ENCODE measurements at places on chromosomes 2 and 18.

GRCh38 chr2:29776406-29776805 lies 145.0 kb downstream of the ALK start:
- DNase-seq: no peak

DNA sequence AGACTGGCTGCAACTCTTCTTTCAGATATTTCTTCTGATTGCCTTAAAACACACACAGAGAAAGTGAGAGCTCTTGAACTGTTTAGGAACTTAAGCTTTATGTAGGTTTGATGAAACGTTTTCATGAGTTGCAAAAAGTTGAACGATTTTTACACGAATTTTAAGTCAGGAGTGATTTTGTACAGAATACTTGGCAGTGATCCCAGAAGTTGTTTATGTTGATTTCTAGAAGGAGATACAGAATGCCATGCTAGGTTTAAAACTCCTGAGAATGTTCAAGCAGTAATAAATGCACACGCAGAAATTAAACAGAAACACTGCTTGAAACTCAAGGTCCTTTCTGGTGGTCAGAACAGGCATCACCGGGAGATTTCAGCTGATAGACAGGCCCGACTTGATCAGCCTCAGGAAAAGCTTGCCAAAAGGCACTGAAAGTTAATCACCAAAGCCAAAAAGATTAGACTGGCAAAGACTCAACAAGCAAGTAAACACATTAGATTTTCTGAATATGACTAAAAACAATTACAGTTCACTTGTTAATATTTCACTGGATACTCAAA lies 123.1 kb downstream of the SOCS6 start:
- no peak for DNase-seq

- DNase-seq: no peak
These were observed 240.9 kb upstream of the ZNF521 start for GRCh38 chr18:25592804-25593360.

DNA sequence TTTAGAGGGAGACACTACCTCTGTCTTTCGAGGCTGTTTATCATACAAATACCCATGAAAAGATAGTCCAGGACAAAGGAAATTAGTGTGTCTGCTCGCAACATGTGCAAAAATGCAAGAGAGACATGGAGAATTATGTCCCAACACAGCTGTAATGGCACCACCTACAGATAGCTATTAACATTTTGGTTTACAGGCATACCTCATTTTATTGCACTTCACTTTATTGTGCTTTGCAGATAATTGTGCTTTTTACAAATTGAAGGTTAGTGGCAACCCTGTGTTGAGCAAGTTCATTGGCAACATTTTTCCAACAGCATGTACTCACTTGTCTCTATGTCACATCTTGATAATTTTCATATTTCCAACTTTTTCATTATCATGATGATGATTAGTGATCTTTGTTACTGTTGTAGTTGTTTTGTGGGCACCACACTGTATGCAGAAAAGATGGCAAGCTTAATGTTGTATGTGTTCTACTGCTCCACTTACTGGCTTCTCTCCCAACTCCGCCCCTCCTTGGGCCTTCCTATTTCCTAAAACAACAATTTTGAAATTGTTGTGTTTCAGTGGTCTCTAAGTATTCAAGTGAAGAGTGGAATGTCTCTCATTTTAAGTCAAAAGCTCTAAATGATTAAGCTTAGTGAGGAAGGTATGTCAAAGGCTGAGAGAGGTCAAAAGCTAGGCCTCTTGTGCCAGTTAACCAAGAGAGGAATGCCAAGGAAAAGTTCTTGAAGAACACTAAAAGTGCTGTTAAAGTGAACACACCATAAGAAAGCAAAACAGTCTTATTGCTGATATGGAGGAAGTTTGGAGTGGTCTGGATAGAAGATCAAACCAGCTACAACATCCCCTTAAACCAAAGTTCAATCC lies 52.0 kb downstream of the ANKRD12 start:
- no peak for DNase-seq

GRCh38 chr2:165618806-165619205 lies 149.3 kb downstream of the CSRNP3 start:
- no peak for DNase-seq

DNA sequence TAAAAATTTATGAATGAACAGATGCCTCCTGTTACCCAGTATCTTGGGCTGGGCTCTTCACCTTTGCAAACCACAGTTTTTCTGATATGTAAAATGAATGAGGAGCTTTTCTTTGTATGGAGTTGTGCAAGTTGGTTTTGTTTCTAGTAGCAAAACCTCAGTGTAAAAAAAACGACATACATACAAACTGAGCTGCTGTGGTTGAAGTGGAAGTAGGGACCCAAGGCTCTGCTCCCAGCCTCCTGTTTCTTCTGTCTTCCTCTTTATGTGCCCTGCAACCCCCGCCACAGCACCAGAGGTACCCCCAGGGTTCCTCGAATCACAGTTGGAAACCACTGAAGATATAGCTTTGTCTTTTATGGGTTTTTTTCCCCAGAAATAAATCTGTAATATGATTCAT lies 118.1 kb downstream of the MYO1B start:
- no peak for DNase-seq

DNA sequence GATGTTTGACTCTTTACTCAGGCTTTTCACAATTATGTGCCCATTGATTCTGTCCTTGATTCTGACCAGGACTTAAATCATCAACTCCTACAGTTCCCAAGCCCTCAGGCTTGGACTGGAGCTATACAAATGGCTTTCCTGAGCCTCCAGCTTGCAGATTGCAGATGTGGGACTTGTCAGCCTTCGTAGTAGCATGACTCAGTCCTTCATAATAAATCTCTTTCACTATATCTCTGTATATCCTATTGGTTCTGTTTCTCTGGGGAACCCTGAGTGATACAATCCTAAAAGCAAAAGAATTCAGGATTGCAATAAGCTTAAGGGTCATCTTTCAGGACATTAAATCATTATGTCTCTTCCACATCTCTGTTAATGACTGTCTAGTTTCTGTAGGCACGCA lies 356.6 kb downstream of the RIT2 start:
- no peak for DNase-seq

- DNase-seq: no peak
These were observed 134.9 kb upstream of the CHAC2 start for GRCh38 chr2:53632714-53633113.

DNA sequence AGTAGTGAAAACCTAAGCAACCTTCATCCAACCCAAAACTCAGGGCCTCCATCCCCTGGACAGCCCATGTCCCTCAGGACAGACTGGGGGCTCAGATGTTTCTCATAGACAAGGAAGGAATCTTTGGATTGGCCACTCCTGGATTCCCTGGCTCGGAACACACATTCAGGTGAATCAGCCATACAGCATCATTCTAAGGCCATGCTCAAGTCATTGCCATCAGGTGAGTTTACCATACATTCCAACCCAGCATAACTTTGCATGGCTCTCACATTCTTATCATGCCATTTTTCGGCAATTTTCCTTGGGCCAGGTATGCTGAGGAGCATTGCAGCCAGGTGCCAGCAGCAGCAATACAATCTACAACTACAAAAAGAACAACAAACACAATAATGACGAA lies 34.6 kb upstream of the SERPINE2 start:
- DNase-seq: no peak

- peak; percentile 64 for DNase-seq
These were observed at the start of gene CREG2 for GRCh38 chr2:101387151-101387834. CREG2 (minus strand) TSS chr2:101387503; CDS start chr2:101387457, 46 bp downstream.

DNA sequence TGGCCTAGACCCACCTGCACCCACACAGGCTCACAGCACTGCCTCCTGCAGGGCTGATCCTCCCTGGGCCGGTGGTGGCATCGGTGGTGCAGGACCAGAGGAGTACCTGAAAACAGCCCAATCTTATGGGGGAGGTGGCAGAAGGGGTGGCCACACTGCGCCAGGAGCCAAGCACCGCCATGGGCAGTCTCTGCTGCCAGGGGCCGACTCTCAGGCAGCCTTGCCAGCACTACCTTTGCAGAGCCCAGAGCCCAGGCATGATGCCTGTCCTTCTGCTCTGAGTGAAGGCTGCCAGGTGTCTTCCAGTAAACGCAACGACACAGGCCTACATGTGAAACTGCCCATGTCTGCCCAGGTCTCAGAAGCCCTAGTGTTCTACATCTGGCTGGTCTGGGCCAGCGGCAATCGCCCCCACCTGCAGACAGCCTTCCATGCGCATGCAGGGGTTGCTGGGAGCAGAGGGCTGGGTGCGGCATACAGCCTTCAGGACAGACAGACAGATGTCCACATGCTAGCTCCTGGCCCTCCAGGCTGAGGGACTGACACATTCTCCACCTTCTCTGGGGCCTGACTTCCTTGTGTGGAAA lies 6.8 kb downstream of the HS6ST1 start:
- no peak for DNase-seq

DNA sequence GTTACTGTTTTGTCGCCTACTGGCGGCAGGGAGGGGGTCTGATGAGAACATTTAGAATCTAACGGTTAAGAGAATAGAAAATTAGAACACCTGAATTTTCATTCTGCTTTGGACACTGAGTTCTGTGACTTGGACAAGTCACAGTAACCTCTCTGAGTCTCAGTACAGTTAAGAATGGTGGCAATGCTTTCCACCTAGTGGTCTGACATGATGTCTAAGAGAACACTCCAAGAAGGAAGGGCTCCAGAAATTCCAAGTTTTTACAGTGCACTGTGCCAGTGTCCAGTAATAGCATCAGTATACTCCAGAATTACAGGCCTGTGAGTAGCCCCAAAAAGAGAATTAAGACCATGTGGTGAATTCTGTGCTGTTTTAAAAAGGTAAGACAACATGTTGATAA lies 174.1 kb upstream of the ZFP36L2 start:
- no peak for DNase-seq

DNA sequence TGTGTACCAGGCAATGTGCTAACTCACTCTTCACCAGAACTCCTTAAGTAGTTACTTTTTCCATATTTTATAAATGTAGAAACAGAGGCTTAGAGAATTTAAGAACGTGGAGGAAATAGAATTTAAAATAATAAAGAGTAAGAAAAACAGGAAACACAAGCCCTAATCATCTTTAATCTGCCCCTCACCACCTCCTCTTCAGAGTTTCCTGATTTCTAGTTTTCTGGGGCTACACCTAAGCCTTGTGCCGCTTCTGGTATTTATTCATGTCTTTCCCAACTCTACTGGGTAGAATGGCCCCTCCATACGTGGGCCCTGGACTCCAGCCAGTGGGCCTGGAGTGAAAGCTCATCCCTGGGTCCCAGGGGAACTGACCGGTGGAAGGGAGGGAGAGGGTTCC lies 85.4 kb downstream of the RTN4 start:
- DNase-seq: no peak

DNA sequence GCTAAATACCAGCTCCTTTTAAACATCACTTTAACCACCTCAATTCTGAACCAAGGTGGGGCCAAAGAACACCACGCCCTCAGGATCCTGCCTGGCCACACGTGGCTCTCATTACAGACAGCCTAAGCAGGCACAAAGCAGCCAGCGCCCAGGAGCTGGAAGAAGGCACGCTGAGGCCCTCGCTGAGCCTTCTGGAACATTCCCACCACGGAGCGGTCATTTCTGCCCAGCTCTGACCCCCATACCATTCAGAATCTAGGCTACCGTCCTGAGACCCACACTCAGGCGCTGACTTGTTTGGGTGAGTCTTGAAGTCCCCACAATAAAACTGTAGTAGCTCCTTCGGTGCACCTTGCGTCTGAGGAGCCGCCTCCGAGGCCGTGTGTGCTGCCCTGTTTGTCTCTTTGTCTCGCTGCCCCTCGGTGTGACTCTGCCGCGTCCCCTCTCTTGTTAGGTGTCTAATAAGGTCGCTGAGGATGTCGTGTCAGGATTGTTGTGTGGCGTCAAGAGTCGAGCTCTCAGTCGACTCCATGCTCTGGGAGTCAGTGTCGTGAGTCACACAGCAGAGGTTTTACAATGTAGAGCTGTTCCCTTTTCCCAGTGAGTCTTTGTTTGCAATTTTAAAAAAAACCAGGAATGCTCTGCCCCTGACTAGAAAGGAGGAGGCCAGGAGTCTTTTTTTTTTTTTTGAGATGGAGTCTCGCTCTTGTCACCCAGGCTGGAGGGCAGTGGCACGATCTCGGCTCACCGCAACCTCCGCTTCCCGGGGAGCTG lies 242.4 kb downstream of the KLHL29 start:
- no peak for DNase-seq

DNA sequence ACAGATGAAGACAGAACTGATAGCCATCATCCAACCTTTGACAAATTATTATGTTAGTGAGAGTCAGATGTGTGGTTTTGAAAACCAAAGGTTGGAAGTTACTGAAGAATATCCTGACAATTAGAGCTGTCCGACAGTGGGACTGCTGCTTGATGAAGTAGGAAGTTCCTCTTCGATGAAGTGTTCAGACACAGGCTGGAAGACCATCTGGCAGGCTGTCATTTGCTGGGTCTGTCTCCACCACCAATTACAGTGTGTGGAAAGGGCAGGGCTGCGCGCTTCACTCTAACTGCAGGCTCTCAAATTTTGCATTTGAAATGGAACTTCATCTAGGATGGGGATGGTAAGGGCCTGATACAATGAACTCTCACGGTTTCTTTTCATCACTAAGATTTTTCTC lies 313.8 kb downstream of the PIK3C3 start:
- DNase-seq: no peak

- no peak for DNase-seq
These were observed 66.1 kb upstream of the CDC42EP3 start for GRCh38 chr2:37737507-37737906.

GRCh38 chr18:58766946-58767345 lies 95.7 kb downstream of the MALT1 start:
- DNase-seq: no peak

DNA sequence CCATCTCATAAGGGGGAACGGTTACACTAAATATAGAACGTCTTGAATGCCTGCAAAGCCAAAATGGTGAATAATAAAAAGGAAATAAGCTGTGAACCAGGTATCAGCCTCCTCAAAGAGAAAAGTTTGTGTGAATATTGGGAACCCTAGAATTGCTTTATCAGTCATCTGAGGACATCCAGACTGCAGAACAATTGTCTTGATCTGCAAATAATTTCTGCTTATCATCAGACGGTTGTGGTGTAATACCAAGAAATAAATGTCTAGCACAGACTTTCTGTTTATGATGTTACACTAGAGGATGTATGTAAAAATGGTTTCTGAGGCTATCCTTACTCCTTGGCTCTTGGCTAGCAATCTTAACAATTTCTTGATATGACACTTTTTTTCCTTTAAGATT lies 53.5 kb upstream of the SLC25A52 start:
- no peak for DNase-seq

DNA sequence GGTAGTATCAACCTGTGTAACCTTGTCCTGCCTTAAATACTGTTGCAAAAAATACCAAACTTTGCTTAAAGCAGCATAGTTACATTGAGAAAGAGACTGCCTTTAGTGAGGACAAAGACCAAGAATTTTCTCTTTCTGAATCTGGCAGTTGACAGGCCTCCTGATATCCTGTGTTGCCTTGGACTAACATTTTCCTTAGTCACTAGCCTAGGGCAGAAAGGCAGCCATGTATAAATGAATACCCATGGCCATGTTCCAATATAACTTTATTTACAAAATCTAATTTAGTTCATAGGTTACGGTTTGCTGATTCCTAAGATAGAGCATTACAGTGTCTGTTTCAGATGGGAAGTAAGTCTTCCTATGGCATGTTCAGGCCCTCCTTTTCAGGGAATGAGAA lies 895.4 kb downstream of the CNTNAP5 start:
- DNase-seq: no peak

GRCh38 chr2:134457353-134457752 lies 203.5 kb downstream of the MGAT5 start:
- no peak for DNase-seq

GRCh38 chr2:186486651-186487647 lies 889 bp downstream of the ZC3H15 start:
- DNase-seq: no peak

Data from GM13977 (cell line).